Activated CD8-positive, alpha-beta memory T cell treated with anti-CD3 and anti-CD28 coated beads for 4 hours (primary cell): ENCODE measurements at places on chromosomes 13 and 19.

- DNase-seq: no peak
Measured at GRCh38 chr13:77328819-77329132, 1.9 kb upstream of the MYCBP2 start.

- no peak for DNase-seq
Measured at GRCh38 chr19:35169221-35169995, 14.9 kb downstream of the FXYD5 start.

DNA sequence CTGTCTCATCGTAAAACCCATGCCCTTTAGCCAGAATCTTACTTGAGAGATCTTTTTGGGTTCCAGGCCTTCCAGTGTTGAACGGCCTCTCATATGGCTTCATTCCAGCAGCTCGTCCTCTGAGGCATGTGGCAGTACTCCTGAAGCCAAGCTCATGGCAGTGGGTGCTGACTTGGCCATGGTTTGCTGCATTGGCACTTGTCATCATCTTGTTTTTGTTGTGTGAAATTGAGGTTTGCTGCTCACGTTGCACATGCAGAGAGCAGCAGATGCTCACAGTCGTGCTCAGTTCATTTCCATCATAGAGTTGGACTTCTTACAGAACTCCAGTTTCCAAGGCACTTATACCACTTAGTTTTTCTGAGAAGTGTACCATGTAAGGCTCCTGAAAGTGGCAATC, 14.9 kb downstream of the TEX29 start:
- no peak for DNase-seq

- DNase-seq: no peak
Measured at GRCh38 chr13:75263741-75264407, 218.1 kb downstream of the TBC1D4 start.

DNA sequence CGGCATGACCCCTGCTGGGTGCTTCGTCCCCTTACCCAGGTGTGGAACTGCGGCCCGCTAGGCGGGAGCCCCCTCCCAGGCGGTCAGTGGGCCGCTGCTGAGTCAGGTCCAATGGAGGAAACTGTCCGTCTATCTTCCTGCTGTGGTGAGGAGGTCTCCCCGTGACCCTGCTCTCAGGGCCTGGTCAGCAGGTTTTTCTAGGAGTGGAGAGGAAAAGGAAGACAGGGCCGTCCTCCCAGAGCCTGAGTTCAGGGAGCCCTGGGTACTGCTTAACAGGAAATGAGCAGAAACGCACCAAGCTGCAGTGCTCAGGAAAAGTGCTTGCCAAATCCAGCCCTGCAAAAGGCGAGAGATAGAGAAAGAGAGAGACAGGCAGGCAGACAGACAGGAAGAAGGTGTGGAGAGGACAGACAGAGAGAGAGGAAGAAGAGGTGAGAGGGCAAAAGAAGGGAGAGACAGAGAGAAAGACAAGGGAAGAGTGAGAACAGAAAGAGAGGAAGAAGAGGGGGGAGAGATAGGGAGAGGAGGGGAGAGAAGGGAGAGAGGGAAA, 10.3 kb downstream of the SH3GL1 start:
- DNase-seq: no peak

DNA sequence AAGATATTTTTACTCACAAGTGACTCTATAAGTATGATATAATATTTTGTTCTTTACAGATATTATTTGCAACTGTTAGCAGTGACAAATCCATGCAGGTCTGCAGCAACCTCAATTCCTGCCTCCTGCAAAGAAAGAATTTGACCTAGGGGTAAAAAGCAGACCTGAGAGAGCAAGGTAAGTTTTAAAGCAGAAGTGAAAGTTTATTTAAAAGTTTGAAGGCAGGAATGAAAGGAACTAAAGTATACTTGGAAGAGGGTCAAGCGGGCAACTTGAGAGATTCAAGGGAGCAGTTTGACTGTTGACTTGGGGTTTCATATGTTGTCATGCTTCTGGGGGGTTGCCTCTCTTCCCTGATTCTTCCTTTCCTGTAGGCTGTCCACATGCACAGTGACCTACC, 520.1 kb upstream of the PCDH20 start:
- no peak for DNase-seq

- DNase-seq: peak; percentile 19
Measured at GRCh38 chr19:31349160-31349881, at the start of gene TSHZ3. Gene TSHZ3, minus strand, starts transcription at chr19:31349436. Its CDS starts 217 bp downstream, at chr19:31349219.

- no peak for DNase-seq
Measured at GRCh38 chr13:30421093-30422053, 920 bp upstream of the UBE2L5 start.

DNA sequence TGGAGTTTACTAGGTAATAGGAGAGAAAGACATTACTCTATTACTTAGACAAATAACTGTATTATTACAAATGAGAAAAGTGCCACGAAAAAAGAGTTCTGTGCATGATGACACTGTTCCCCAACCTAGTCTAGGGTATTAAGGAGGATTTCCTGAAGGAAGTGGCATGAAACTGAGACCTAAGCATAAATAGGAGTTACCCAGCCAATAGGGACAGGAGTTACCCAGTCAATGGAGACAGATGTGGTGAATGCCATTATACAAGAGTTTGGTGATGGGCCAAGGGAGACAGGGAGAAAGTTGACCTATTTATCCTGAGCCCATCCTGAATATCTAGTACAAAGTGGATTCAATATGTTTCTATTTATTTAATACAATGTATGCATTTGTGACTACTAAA, 65.4 kb downstream of the KL start:
- DNase-seq: no peak

GRCh38 chr19:14350866-14351265, 30.4 kb upstream of the ADGRE5 start:
- DNase-seq: no peak

DNA sequence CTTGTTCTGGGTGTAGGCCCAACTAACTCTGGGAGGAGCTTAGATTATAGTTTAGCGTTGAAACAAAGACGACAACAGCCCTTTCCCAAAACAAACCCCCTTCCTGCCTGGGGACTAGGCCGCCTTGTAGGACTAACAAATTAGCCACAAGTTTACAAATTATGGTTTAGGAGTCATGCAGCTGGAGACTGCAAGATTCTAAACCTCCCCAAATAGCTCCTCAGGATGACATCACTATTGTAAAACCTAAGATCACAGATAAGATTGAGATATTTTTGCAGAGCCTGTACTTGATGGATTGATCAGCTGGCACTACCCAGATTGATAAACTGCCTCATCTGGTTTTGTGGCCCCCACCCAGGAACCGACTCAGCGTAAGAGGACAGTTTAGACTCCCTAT, 2.3 kb upstream of the SLC25A15 start:
- no peak for DNase-seq

DNA sequence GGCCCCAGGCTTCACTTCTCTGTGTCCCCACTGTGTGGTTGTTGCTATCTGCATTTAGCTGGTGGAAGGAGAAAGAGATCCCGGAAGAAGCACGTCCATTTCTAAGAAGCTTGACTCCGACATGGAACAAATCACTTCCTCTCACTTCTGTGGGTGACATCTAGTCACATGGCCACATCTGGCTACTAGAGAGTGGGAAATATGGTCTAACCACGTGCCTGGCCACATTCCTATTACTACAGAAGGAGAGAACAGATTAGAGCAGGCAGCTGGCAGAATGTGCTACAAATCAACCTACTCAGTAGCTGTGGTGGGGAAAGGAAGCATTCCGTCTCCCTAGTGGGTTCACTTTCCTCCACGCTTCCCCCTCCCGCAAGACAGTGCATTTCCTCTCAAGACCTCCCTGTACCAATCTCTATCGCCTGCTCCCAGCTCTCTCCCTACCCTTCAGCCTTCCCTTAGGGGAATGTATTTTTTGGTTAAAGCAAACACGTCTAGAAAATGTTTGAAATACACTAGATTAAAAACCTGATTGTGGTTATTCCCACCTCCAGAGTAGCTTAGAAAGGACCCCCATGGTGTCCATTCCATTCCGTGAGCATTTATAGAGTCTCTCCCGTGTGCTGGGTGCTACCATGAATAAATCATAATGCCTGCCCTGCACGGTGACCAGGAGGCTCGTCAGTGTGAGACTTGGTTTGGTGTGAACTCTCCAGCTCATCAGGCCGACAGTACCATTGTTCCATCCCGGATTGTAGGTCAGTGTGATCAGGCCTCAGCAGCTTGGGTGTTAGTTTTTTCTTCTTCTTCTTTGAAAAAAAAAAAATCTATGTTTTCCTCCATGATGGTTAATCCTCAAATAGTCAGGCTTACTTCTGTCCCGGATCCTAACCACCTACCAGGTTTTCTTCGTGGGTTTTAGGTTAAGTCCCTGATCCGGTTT, 8.0 kb upstream of the AMER2 start:
- DNase-seq: no peak
